Fibroblast of upper back skin (primary cell): ENCODE measurements at places on chromosomes 1 and 21.

- DNase-seq = no peak
Measured at GRCh38 chr1:234675572-234675971, 65.6 kb upstream of the IRF2BP2 start.

DNA sequence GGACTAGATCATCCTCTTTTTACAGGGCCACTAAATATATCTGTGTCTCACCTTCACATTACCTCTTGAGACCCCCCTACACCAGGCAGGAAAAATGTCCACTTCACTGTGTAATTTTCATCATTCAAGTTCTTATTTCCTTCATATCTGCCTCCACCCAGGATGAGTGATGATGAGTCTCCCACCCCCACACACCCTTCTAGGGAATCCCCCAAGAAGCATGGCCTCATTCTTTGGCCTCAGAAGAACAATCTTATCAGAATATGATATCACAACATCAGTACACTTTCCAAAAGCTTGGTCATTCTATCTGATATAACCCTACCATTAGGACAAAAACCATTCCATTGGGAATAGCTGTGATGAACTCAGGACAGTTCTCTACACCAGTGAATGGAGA, 170.3 kb upstream of the DUSP10 start:
- no peak for DNase-seq

- DNase-seq = no peak
Measured at GRCh38 chr1:203450479-203451149, 25.0 kb upstream of the PRELP start.

DNA sequence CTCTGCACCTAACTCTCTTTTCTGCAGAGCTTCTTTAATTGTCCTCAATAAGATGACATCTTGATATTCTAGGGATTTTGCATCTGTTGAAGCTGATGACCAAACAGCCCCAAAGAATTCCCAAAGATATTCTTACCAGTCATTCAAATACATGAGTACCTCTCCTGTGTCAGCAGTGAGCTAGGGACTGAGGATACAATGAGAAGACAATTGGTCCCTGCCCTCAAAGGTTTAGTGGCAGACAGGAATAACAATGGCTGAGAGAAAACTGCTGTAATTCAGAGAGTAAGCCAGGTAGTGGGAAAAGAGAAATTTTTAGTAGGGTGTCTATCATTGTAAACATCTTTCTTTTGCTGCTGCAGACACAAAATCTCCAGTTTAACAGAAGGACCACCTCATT, 5.9 kb downstream of the MCOLN3 start:
- no peak for DNase-seq

DNA sequence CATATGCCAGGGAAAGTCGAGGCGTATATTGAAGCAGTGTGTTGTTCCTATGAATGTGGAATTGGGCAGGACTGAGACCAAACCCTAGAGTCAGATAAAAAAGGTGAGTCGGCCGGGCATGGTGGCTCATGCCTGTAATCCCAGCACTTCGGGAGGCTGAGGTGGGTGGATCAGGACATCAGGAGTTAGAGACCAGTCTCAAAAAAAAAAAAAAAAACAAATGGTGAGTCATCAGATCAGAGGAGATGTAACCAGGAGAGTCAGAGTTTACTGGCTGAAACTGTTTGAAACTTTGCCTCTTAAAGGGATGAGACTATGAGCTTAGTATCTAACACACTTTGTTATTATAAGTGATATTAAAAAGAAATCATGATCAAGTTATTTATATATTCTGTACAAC, 26.4 kb upstream of the SYCP1 start:
- no peak for DNase-seq

- peak; percentile 92 for DNase-seq
Measured at GRCh38 chr1:101137144-101138126, 99.4 kb upstream of the S1PR1 start.

DNA sequence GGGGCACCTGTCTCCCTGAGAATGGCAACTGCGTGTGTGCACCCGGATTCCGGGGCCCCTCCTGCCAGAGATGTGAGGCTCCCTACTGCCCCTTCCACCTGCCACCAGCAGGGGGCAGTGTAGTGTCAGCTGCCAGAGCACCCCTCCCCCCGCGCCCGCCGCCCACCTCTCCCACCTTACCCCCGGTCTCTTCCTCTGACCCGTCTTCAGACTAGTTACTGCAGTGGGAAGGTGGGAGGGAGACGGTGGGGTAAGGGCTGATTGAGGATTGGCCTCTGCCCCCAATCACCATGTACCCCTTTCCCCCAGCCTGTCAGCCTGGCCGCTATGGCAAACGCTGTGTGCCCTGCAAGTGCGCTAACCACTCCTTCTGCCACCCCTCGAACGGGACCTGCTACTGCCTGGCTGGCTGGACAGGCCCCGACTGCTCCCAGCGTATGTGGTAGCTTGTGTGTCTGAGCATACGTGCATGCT, 10.1 kb upstream of the LRRC71 start:
- DNase-seq = no peak

GRCh38 chr1:88774151-88774556, 90.1 kb downstream of the PKN2 start:
- no peak for DNase-seq

- no peak for DNase-seq
Measured at GRCh38 chr21:38884440-38884839, 78.7 kb downstream of the ETS2 start.

- DNase-seq = peak; percentile 12
Measured at GRCh38 chr21:39451332-39452206, at the start of gene SH3BGR. Gene SH3BGR (plus strand): TSS chr21:39451970. CDS start chr21:39452097, 127 bp downstream.

DNA sequence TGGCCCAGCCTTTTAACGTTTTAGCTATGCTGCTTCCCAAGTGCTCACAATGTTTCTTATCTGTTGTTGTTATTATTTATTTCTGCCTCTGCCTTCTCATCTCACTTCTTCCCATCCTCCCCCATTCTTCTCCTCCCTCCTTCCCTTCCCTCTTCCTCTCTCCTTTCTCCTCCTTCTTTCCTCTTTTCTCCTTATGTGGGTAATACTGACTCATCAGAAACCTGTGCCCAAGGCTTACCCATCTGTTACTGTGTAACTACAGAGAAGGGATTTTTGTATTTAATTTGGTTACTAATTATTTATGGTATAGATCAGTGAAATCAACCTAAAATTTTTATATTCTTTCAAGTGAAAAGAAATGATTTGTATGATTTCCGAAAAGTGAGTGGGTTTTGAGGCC, 120.3 kb downstream of the KCNK2 start:
- DNase-seq = no peak

DNA sequence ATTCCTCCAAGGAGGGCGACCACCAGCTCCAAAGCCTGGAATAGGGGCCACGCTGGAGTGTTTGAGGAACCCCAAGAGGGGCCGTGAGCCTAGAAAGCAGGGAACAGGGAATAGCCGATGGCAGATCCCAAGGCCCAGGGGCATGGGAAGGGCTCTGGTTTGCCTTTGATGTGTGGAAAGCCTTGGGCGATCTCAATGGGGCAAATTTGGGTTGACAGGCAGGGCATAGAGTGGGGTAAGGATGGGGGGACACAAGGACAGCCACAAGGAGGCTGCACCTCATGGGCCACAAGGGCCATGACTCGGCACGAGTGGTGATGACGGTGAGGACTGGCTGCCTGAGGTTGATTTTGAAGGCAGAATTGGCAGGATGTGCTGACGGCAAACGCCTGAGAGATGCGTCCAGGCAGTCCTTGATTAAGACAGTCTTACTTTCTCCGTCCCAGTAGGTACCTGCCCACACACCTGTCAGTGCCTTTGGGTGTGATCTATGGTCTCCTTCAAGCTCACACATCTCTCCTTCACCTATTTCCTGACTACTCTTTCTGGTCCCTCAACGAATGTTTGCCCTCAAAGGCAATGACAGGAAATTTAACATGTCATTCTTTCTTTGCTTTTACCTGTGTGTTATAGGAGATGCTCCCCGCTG, 2.0 kb upstream of the TMPRSS3 start:
- DNase-seq = no peak

GRCh38 chr1:67676287-67676686, 8.7 kb upstream of the GADD45A start:
- DNase-seq = no peak

- peak; percentile 55 for DNase-seq
Measured at GRCh38 chr1:28104866-28105467, 16.6 kb upstream of the EYA3 start.

- DNase-seq = no peak
Measured at GRCh38 chr1:226553924-226554282, 5.3 kb downstream of the STUM start.

DNA sequence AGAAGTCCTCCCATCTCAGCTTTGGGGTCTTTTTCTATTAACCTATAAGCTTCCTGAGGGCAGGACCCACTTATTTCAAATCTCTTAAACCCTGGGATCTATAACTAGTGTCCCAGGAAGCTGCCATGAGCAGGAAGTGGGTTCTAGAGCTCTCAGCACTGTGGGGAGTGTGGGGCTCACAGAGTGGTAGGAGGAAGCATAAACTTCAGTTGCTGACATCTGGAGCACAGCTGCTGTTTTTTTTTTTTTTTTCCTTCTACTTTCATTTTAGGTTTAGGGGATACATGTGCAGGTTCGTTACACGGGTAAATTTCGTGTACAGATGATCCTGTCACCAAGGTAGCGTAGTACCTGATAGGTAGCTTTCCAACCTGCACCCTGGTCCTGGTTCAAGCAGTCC, 59.3 kb downstream of the AK4 start:
- peak; percentile 39 for DNase-seq

- peak; percentile 33 for DNase-seq
Measured at GRCh38 chr1:225770561-225771248, 6.9 kb upstream of the SRP9 start.

- DNase-seq = peak; percentile 93
Measured at GRCh38 chr1:153506831-153507413, 28.9 kb downstream of the S100A6 start.

DNA sequence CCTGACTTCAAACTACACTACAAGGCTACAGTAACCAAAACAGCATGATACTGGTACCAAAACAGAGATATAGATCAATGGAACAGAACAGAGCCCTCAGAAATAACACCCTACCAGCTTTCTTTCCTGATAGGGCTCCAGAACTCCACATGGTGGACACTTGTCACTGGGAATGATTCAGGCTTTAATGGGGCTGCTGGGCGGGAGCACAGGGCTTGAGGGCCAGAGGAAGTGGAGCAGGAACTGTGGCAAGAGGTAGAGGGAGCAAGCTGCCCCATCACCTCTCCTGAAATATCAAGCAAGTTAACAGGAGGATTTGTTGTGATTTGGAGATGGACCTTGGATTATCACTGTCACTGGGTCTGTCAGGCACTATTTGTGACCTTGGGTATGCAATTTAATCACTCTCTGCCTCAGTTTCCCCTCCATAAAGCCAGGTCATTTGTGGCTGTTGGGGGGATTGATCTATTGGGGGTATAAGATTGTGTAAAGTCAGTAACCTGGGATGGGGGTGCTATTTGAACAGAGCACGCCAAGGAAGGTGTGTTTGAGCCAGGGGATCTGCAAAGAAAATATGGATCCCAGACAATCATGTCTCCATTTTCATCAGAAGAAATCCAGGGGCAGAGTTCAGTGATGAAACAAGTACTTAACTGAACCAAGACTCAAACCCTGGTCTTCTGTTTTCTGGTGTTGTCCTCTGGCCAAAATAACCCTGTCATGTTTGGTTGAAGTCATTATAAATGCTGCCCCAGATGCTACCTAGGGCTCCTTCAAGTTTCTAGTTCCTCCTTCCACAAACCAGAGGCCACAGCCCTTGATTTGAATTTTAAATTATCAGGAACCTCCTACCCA, 25.2 kb downstream of the ETS2 start:
- no peak for DNase-seq

DNA sequence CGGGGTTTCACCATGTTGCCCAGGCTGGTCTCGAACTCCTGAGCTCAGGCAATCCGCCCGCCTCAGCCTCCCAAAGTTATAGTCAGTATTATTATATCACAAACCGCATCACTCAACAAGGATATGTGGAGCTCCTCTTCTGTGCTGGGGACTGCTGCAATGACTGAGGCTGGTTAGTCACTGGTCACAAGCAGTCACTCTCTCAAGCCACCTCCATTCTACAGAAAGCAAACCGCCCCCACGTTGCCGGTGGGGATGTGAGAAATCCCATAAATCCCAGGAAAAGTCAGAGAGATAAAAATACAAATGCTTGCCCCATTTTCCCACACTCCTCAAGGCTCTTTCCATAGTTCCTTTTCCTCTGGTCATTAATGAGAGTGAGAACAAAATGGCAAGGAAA, 155.7 kb downstream of the ADSS2 start:
- no peak for DNase-seq

DNA sequence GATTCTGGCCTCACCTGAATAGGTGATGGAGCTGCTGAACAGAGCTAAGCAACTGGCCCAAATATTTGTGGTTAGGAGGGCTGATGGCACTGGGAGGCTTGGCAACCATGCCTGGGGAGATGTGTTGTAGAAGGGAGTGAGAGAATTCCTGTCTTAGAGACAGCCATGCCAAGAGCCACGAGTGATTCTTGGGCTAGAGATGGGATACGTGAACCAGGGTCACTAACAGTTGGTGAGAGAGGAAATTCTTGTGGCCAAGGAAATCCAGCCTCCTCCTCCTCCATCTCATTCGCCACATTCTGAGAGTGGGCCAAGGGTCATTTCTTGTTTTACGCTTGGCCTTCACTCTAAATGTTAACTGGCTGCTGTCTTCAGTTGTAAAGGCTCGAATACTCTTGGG, 46.3 kb downstream of the NGF start:
- DNase-seq = no peak

DNA sequence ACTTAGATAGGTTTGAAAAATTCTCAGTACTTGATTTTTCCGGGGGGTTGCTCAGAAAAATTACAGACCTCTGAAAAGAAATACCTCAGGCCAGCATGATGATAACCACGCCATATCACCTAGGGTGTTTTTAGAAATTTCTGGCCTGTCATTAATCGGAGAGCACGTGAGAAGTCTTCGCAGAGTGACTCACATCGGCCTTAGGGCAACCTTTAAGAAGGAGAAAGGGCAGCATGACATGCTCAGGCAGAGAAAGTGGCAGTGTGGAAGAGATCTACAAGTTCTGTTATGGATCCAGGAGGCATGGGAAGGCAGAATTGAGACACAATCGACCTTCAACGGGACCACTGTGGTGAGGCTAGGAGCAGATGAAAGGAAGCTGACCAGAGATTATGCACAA, 506.3 kb downstream of the LMO4 start:
- no peak for DNase-seq

DNA sequence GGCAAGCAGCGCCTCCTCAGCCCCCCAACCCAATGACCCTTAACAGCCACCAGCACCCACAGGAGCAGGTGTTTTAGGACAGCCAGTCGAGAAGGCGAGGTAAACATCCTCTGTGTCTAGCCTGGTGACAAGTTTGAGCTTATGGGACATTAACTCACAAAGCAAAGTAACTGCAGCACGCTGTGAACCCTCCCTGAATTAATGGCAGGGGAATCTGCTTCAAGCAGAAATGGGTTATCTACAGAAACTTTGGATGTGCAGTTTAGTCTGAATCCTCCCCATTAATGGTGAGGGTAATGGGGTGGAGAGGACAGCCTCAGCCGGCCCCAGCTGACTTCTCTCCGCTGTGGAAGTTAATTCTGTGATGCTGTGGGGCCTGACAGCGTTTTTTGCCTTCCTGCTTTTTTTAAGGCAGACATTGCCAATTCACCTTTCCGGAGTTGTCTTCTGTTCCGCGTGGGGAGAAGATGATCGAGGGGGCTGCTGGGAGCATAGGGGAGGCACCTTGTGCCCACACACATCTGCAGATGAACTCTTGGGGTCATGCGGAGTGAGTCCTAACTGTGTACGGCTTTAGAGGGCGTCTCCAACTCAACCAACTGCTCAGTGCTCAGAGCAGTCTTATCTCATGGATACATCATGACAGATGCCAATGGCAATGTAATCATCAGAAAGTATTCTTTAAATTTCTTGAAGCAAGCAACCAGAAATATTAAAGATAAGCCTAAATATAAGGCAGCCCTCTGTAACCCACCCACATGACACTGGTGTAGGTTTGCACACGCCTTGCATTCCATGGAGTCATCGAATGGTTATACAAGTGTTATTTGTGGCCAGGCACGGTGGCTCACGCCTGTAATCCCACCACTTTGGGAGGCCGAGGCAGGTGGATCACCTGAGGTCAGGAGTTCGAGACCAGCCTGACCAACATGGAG, 41.0 kb downstream of the POFUT2 start:
- DNase-seq = no peak
